T-helper 2 cell (primary cell): ENCODE measurements at places on chromosomes 7 and 10.

GRCh38 chr7:47326220-47326619, 255.7 kb downstream of the TNS3 start:
- no peak for DNase-seq

- no peak for DNase-seq
Measured at GRCh38 chr7:39650676-39651075, 27.3 kb downstream of the RALA start.

GRCh38 chr7:152520861-152521302, 85.1 kb upstream of the KMT2C start:
- DNase-seq: no peak

DNA sequence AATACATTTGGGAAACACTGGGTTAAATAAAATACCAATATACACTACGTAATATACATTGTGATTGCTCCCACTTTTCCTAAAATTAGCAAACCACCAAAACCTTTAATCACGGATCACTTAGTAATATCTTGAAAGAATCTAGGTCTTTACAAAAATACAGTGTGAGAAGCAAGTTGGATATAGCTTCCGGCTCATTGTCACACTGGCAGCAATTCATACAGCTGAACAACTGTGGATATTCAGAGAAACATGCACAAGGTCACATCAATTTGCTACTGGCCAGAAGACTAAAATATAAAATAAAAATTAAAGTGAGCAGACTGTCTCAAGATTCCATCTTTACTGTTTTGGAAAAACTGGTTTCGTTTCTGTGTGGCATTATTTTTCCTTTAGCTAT, 69.1 kb downstream of the ZNF438 start:
- no peak for DNase-seq

GRCh38 chr10:76301211-76301610, 869.8 kb downstream of the LRMDA start:
- DNase-seq: no peak

GRCh38 chr10:95440756-95441546, 120.2 kb downstream of the SORBS1 start:
- peak; percentile 68 for DNase-seq

GRCh38 chr7:22640269-22640668, 86.7 kb upstream of the IL6 start:
- DNase-seq: no peak

DNA sequence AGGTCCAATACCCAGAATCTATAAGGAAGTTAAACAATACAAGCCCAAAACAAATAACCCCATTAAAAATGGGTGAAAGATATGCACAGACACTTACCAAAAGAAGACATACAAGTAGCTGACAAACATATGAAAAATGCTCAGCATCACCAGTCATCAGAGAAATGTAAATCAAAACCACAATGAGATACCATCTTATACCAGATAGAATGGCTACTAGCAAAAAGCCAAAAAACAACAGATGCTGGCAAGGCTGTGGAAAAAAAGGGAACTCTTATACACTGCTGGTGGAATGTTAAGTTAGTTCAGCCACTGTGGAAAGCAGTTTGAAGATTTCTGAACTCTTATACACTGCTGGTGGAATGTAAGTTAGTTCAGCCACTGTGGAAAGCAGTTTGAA, 331.1 kb downstream of the KIF20B start:
- DNase-seq: no peak

DNA sequence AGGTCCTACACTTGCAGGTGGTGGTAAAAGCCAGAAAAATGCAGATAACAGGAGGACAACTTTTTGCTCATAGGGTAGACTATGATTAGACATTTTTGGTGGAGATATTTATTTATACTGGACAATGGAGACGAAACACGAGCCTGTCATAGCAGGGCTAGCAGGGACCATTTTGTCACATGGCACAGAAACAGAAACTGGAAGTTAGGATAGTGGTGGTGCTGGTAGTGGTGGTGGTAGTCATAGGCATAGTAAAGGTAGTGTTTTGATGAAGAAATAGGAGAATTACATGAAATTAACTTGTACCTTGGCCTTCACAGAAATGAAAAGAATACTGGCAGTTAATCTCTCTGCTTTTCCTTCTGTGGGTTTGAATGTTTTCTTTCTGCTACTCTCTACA, 8.8 kb upstream of the MGAM start:
- no peak for DNase-seq

DNA sequence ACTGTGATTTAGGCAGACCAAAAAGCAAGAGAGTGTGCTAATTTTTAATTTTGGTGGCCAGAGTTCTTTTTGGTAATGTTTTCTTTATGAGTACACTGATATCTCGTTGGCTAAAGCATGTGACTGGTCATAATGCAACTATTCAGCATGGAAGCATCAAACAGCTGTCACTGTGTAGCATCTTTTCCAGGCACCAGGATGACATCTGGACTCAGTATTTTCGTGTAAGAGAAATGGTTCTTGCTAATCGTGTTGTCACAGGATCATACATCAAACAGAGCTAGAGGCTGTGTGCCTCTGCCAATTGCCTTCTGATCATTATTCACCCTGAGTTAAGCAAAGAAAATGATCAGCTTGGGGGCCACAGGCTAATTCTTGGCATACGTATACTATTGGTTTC, 118.9 kb downstream of the SND1 start:
- no peak for DNase-seq
